Right lobe of liver (tissue), 6 donors: ENCODE measurements at places on chromosomes 2 and 18.

GRCh38 chr18:3062798-3063680 lies 50.1 kb upstream of the LPIN2 start:
- peak; percentile 76 for DNase-seq

GRCh38 chr2:242048479-242048878 lies 178.9 kb downstream of the RTP5 start:
- no peak for DNase-seq

GRCh38 chr2:84905181-84906107 lies at the start of gene TMSB10:
Gene TMSB10, plus strand, starts transcription at chr2:84905656.
- peak; percentile 90 for DNase-seq

DNA sequence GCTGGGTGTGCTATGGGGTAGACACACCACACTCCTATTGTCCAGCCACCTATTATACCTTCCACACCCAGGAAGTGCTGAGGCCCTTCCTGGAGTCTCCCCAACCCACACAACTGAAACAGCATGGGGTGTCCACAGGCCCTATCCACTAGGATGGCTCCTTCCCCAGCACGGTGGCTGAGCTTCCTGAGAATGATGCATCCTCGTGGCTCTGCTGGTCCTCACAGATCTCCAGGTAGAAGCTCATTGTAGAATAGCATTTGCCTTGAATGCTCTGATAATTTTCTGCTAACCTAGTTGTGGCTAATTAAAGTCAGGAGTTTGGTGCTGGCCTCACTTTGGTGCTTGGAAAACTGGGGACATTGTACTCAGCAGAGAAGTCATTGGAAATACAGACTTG lies 182.6 kb downstream of the ANKRD30B start:
- no peak for DNase-seq

DNA sequence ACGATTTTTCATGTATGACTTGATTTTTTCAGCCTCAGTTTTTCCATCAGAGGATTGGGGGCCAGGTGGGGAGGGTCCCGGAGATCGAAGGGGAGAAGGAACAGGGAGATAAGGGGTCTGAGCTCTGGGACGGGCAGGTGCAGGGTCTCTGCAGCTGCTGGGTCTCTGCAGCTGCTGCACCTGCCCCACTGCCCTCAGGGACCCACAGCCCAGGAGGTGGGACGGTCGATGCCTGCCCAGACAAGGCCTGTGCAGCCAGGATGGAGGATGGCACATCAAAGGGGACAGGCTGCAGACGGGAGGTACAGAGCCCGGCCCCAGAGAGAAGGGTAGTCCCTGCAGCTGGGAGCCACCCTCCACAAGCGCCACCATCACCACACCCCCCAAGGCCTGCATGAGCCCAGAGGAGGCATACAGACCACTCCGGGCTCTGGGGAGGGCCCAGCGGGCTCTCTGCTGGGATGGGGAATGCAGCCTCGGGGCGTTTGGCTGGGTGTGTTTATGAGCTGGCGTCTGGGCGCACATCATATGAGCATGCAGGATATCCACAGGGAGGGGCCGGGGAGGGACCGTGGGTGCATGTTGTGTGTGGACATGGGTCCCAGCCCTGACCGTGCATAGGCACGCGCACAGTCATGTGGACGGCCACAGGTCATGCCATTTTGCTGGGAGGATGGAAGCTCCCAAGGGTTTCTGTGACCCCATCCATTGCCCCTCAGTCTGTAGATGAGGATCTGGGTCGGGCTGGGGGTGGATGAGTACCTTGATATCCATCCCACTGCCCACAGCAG lies 34.9 kb upstream of the GPC1 start:
- peak; percentile 38 for DNase-seq

- DNase-seq = no peak
These were observed 455.9 kb upstream of the SOX11 start for GRCh38 chr2:5236249-5236648.

GRCh38 chr2:66305718-66306117 lies 129.2 kb upstream of the MEIS1 start:
- no peak for DNase-seq

GRCh38 chr2:134490559-134490958 lies 228.2 kb downstream of the TMEM163 start:
- no peak for DNase-seq

DNA sequence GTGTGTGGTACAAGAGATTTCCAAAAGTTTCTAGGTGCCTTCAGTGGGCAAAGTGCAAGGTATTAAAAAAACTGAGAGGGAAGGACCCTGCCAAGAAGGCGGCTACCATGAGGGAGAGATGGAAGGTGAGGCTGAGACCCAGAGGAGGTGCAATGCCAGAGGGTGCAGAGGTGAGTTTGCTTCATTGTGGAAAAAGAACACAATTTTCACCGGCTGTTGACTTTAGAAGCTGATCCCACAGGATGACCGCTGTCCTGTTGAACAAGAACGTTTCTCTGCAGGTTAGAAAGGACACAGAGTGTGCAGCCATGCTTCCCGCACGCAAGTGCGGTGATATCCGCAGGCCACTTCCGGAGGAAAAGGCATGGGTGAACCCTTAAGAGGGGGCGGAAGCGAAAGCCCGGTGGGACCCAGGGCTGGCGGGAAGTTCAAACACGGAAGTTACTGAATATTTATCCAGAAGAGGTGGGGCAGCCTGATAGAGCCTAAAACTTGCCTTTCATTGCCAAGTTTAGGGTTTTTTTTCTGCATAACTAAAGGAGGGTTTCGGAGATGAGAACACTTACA lies 16.6 kb downstream of the SP110 start:
- no peak for DNase-seq

GRCh38 chr18:77088963-77089722 lies 43.4 kb downstream of the MBP start:
- DNase-seq = no peak

- no peak for DNase-seq
These were observed 58.3 kb downstream of the NFATC1 start for GRCh38 chr18:79453816-79454735.

- DNase-seq = peak; percentile 51
These were observed 12.0 kb downstream of the ONECUT2 start for GRCh38 chr18:57447154-57447621.

- DNase-seq = no peak
These were observed 41.9 kb upstream of the LIMS1 start for GRCh38 chr2:108492364-108492763.

DNA sequence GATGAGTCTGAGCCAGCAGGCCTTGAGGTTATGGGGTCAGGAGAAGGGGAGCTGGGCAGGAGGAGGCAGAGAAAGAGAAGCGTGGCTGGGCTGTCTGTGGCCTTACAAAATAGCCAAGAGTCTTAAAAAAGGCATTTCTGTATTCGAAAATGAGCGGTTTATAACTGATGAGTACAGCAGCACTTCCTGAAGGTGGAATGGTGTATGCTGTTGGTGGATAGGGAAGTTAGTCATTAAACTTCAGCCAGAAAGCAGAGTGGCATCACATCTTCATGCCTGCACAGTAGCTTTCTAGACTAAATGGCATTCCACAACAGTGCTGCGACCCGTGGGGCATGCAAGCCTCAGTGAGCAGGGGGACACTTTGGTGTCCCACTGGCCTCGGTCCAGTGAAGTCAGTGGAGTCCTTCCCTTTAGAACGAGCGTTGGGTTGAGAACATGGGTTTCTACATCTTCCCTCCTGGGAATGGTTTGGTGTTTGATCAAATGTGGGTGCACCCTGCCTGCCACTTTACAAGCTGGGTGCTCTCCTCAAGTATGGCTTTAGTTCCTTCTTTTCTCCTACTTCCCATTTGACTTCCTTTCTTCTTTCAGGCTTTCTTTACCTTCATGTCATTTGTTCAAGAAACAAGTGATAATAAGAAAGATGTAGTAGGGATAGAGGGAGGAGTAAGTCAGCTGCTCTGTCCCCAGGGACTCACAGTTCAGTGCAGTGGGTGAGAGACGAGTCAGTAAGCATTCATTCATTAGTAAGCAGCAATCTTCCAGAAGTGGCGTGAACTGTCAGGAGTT lies 96.3 kb downstream of the ARMC9 start:
- DNase-seq = no peak

DNA sequence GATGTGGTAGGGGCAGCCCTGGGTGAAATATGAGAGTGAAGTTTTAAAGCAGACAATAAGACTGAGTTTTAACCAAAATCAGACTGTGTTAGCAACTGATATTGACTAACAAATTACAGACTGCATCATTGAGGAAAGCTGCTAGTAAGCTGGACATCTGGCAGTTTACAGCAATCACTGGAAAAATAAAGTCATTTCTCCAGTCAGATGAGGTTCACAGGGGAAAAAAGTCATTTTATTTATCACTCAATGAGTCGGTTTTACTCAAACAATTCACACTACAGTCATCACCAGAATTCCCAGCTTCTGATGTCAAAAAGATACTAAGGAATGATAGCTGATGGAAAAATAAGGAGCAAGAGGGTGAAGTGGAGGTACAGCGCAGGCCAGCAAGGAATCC lies 10.5 kb upstream of the TMEM177 start:
- no peak for DNase-seq

- no peak for DNase-seq
These were observed 240.5 kb downstream of the MREG start for GRCh38 chr2:215772634-215773563.

DNA sequence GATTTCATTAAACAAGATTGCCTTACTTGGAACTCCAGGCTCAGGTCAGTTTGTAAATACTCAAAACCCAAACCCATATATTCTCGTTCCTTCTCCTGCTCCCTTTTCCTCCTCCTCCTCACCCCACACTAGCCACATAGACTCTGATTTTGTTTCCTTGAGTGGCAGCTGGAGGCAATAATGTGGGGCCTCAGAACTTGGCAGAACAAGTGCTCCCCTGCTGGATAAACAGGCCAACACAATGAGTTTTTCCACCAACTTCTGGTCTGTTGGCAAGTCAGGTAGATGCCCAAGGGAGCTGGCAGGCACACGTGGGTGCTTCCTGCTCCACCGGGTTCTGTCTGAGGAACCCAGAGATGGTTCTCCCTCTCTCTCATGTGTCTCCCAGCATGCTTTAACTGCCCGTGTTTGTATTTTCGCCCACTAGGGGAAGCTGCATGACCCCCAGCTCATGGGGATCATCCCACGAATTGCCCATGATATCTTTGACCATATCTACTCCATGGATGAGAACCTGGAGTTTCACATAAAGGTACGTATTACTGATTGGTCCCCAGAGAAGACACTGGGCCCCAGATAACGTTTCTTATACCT lies 61.9 kb downstream of the KIF5C start:
- no peak for DNase-seq

DNA sequence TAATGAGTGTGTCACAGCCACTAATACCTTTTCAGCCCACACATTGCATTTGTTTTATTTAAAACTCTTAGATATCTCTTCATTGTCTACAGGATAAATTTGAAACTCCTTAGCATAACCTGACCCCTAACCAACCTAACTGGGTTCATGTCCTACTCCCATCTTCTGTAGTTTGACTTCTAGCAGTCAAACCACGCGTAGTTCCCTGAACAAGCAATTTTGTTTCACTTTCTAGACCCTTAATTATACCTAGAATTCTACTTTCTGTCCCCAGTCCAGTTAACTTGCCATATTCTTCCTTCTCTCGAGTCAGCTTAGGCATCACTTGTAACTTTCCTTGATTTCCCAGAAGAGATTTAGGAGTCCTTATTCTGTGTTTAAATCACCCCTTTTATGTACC lies 55.1 kb downstream of the RBBP8 start:
- DNase-seq = no peak

DNA sequence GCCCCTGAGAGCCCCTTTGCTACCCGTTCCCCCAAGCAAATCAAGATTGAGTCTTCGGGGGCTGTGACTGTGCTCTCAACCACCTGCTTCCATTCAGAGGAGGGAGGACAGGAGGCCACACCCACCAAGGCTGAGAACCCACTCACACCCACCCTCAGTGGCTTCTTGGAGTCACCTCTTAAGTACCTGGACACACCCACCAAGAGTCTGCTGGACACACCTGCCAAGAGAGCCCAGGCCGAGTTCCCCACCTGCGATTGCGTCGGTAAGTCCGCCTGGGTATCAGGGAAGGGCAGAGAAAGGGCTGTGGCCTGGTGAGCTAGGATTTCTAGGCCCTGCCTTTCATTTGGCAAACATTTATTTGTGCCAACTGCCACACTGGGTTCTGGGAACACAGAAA lies 63.4 kb downstream of the TET3 start:
- DNase-seq = no peak

DNA sequence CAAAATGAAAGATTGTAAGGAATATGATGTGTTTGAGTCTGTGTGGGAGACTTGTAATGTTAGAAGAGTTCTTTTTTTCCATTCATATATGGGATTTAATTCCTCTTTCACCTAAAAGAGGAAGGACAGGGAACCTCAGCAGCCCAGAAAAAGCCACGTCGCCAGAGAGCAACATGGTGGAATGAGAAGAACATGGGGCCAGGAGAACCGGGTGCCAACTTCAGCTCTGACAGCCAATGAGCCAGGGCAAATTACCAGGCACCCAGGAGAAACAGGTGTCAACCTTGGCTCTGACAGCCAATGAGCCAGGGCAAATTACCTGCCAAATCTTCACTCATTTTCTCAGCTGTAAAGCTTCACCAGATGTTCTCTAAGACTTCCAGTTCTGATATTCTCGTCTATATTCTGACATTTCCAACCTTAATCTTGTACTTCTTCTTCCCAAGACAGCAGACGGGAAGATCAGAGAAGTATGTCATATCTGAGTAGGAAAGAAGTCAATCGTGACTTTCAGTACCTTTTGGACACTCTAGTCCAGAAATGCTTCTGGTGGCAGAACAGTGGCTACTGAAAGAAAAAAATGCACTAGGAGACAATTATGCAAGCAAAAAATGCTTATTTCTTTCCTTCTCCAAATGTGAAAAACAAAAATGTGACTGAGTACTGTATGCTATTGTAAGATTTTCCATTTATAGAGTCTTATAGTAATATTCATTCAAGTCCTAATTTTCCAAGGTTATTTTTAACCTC lies 79.2 kb upstream of the COL5A2 start:
- DNase-seq = no peak

DNA sequence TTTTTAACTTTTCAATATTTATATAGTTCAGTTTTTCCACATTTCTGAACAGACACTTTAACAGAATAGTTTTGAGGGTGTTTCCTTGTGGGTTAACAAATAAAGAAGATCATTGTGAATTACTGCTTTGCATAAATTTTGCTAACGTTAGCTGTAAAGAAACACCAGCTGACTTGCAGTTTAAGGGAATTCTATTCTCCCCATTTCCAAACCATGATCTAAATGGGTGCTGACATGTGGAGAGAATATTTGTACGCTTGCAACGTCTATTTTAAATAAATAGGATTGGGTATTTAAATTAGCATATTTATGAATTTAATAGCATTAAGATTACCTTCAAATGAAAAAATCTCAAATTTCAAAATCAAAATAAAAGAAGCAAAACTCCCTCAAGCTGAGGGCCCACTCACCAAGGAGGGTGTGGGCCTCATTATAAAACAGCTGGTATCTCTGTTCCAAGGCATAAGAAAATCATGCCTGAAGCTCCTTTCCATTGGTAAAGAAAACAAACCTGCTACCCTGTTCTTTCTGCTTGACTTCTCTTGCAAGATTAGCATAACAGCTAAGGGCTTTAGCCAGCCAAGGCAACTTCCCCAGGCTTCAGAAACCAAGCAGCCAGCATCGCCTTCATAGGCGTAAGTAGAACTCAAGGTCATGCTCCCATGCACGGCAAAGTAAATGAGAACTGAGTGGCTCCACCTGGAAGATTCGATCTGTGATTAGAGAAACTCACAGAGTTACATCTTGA lies 3.2 kb downstream of the MRO start:
- DNase-seq = no peak

GRCh38 chr2:221532641-221533040 lies 39.5 kb downstream of the EPHA4 start:
- DNase-seq = no peak

- DNase-seq = no peak
These were observed 30.1 kb upstream of the CEP68 start for GRCh38 chr2:65026154-65026553.
